KG1 (cell line): ENCODE measurements at places on chromosomes 4 and X.

DNA sequence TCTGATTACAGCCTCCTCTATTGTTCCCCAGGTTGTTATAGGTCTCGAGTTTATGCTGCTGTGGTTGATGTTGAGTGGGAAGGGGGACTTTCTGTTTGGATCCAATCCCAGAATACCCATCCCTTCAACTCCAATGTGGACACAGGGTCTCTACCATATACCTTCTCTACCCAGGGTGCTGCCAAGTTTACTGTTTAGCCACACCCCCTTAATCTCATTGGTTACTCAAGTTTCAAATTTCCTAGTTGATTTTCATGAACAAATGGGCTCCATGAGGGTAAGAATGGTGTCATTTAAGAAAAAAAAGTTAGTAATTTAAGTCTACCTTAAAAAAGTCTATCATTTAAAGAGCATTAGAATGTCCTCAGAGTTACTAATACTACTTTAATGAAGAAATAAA, 3.6 kb upstream of the SPP1 start:
- no peak for DNase-seq

- DNase-seq = no peak
These were observed 94.0 kb downstream of the FBXO8 start for GRCh38 chr4:174189392-174190015.

DNA sequence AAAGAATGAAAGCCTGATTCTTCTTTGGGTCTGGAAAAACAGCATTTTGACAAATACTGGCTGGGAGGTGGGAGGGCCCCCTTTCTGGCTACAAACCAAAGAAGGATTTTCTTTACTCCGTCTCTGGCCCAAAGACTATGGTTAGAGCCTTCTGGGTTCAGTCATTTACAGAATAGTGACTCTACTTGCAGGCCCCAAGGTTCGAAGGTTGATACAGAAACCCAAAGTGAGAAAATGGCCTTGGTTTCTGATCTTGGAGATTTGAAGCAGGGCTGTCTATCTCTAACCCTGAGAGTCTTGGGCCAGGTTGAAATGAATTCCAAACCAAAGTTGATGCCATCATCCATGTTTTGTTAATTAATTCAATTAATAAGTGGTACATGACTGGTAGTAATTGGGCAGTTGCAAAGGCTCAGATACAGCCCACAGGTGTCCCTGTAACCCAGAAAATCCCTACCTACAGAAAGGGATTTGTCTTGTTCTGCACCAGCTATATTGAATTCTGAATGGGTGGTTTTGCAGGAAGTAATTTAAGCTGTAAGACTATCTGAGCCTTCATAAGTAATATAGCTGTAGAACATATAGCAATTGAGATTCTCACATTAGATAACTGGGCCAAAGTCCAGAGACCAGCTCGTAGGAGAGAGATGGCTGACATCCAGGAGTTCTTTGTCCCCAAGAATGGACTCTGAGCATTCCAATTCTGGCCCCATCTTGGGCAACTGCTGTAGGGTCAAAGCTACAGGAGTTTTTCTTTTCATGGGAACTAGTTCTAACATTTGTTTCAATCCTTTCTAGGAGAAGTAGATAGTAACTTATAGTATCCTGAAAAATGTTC, 34.5 kb downstream of the CHRNA9 start:
- DNase-seq = no peak

- DNase-seq = no peak
These were observed 61.3 kb downstream of the ANTXR2 start for GRCh38 chr4:80011636-80012236.

DNA sequence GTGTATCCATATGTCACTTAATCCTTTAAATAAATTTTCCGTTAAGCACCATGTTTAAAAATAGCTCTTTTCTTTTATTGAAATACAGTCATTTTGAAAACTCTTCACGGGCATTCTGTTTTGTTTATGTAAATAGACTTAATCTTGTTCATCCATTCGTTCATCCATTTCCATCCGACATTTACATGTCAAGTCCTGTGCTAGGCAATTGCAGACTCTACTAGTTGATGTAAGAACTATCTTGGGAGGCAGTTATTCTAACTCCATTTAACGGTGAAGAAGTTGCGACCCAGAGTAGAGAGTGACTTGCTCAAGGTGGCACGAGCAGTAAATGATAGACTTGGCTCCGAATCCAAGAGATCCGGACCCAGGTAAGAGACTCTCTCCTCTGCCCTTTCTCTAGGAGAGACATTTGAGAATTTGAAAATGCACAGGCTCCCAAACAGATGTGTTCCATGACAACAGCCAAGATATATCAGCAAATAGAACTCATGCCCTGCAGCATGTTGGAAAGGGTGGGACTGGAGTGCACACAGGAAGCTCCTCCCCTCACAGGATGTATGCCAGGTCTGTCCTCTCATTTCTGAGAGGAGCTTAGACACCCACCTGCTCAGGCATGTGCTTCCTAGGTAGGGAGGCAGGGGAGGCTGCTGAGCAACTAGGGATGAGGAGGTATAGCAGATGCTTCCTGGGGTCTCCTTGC, 64.5 kb downstream of the DRD5 start:
- DNase-seq = no peak

DNA sequence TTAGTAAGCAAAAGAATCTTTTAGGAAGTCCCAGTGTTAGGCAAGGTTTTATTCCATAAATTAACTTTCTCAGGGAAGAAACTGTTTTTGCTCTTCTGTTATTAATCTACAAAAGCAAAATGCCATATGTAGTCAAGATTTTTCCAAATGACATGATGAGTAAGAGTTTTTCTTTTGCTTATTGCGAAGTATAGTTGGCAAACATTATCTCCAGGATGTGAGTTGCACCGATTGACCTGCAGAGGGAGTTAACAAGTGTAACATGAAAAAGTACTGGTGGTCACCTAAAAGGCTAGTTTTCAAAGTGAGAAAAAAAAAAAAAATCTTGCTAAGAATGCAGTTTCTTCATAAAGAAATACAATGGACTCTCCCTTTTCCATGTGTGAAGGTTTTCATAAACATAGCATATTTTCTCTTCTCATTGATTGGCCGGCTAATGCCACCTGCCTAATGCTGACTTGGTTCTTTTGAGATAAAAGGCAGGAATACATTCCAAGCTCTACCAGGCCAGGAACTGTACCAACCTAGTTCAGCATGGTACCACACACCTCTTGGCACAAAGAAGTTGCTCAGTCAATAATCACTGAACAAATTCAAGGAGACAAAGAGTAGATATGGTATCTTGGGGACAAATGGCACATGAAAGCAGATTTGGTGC, 100.2 kb downstream of the LNX1 start:
- DNase-seq = no peak

DNA sequence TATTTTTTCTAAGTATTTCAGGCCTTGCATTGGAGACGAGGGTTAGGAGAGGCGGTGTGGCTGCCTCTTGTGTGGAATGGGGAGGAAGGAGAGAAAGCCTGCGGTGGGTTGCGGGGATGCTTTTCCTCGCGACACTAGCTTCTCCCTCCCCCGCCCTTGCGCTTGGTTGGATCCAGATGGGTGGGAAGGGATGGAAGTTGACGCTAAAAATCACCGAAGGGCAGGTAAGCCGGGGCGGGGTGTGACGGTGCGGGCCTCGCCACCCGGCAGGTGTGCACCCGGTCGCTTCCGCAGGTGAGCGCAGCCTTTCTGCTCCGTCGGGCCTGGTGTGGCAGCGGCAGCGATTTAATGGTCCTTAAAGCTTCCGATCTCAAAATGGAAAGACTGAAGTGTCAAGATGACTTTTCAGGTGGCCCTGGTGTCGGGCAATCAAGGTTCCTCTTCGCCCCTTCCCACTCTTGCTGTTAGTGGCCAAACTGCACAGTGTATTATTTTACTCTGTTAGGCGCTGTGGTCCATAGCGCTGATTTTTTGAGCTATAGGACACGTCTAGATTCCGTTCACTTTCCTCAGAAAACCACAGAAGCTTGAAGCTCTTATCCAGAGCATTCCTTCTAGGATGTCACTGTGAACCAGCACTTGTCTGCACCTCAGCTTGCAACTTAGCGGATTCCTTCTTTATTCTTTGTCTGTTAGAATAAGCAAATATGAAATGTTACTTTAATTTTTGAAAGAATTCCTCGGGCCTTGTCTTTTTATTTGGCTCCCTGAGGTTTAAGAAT, 765 bp downstream of the ENOPH1 start:
- no peak for DNase-seq

GRCh38 chr4:98283219-98284189, 22.3 kb downstream of the RAP1GDS1 start:
- DNase-seq = no peak

DNA sequence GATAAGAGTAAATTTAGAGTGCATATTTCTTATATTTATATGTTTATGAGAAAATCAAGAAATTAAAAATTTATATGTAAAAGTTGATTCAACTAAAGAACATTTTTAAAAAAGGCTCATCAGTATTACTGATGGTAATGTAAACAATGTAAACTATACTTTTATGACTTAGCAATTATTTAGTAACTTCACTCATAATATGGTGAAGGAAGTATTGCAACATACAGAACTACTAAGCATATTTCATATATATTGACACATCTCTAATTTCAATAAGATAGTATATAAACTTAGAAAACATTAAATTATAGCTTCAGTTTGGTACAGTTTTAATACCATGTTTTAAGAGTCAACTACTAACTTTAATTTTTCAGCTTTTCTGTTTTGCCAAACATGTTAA, 512.8 kb upstream of the PCDH7 start:
- DNase-seq = no peak

DNA sequence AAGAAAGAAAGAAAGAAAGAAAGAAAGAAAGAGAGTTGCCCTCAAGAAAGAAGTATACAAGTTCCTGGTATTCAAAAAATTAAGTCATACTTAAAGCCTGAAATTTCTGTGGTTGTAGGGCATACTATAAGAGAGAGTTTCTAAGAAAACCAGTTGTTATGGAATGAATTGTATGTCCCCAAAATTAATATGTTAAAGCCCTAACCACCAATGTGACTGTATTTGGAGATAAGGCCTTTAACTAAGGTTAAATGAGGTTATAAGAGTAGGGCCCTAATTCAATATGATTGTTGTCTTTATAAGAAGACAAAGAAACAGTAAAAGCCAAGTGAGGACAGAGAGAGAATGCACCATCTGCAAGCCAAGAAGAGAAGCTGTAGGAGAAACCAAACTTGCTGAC, 521.1 kb downstream of the CCSER1 start:
- DNase-seq = no peak

DNA sequence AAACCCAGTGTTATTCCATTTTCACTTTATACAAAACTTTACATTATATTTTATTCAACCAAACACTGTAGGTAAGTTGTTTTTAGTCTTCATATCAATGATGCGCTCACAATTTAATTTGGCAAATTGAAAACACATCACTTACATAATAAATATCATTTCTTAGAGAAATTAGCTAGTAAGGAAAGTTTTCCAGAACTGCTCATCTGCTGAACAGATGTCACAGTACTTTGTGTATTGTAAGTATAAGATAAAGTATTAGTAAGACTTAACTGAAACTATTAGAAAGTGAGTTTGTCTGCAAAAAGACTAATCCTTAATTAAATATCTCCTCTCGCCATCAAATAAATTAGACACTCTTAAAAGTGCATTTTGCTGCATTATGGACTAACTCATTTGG, 108.7 kb upstream of the PACRGL start:
- DNase-seq = no peak

- DNase-seq = no peak
These were observed 47.2 kb downstream of the AFAP1 start for GRCh38 chr4:7892212-7893019.

- DNase-seq = no peak
These were observed 598.4 kb upstream of the GNPDA2 start for GRCh38 chr4:45324455-45325417.

DNA sequence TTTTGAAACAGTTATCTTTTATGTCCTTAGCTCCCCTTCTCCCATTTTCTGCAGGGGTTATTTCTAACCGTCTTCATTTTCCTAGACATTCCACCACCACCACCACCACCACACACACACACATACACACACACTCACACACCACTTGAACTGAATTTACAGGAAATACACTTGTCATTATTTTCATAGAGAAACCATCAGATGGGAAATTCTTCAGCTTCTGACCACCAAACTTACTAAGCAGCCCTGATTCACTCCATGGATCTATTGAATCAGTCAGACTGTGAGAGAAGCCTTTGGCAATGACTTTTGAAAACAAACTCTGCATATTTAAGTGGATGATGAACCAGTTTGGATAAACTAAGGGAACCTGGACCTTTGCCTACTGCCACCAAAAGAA, 210.1 kb upstream of the NHS start:
- no peak for DNase-seq

GRCh38 chr4:142098380-142098779, 462.0 kb downstream of the IL15 start:
- DNase-seq = no peak

DNA sequence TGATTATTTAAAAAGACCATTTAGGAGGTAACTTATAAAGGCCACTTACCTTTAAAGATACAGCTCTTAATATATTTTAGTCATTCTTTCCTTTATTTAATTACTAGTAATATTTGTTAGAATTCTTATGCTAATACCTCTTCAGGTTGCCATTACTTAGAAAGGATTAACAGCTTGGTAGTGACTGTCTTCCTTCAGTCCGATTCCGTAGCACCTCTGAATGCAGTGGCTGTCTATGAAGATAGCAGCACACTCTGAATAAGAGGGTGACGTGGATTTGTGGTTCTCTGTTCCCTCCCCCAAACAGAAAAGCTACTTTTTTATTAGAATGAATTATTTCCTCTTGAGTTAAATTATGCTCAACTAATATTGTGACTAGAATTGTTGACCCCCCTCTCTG, 92.6 kb upstream of the TENM3 start:
- no peak for DNase-seq

DNA sequence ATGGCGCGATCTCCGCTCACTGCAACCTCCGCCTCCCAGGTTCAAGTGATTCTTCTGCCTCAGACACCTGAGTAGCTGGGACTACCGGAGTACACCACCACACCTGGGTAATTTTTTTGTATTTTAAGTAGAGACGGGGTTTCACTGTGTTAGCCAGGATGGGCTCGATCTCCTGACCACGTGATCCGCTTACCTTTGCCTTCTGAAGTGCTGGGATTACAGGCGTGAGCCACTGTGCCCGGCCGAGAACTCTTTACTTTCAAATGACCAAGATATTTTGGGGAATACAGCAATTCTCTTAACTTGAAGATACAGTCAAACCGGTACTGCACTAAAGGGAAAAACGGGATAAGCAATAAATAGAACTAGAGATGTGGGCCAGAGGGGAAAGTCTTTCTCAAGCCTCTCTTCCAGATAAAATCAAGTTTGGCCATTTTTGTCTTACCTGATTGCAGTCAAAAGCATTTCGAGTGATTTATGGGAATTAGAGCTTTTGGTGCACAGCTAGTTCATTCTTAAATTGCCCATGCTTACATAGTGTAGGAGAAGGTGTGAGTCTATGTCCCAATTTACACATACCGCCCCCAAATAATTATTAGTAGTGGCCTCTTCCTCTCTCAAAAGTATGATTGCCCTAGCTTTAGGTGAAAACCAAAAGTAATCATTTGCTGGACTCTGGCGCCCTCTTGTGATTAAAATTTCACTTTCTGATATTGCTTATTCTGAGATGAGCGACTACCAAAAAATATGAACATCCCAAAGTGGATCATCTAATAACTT, 53.2 kb upstream of the ABCG2 start:
- peak; percentile 83 for DNase-seq
